Regular cardiac myocyte (primary cell): ENCODE measurements at places on chromosomes 5 and 9. TPM values are rescaled to one million over a fixed set of nuclear protein-coding genes. Genes with fewer than 3 reads are reported as not detected.

OR1Q1 gene
- not detected in 2 replicates for total RNA-seq

GZMA gene
- not detected in 2 replicates for total RNA-seq

GLDC gene
- total RNA-seq, result 0.85 and 4.8 TPM in 2 replicates

PBX3 gene
- 16.6 and 16.7 TPM in 2 replicates for total RNA-seq

PDLIM4 gene
- total RNA-seq, result 33.0 and 37.2 TPM in 2 replicates

KCNV2 gene
- total RNA-seq, result not detected in 2 replicates

SLC22A4 gene
- 1.2 and 2.3 TPM in 2 replicates for total RNA-seq

TSSK1B gene
- total RNA-seq, result under 0.01 TPM in 1 of 2 replicates, not detected in the other

IL13 gene
- total RNA-seq, result not detected in 2 replicates

NHP2 gene
- 101 and 223 TPM in 2 replicates for total RNA-seq

SLC28A3 gene
- total RNA-seq, result 0.58 and 1.1 TPM in 2 replicates

AGTPBP1 gene
- 18.4 and 24.8 TPM in 2 replicates for total RNA-seq

UNC13B gene
- 29.6 and 30.3 TPM in 2 replicates for total RNA-seq

ADAMTSL2 gene
- total RNA-seq, result 1.2 and 2.8 TPM in 2 replicates

GCNT4 gene
- 1.5 and 4.2 TPM in 2 replicates for total RNA-seq

GLRA1 gene
- not detected in 2 replicates for total RNA-seq

SMIM33 gene
- total RNA-seq, result under 0.01 TPM in 1 of 2 replicates, not detected in the other

FAM169A gene
- 0.19 and 0.28 TPM in 2 replicates for total RNA-seq

FBP1 gene
- not detected in 2 replicates for total RNA-seq

IFNA13 gene
- not detected in 2 replicates for total RNA-seq
